ENCODE measurements at places on chromosomes 2 and 18.

GRCh38 chr2:19104503-19104902 is 253.9 kb downstream of the OSR1 start:
- no peaks in the 10 kb centered on the region for H3K4me1 ChIP-seq
- H3K36me3 ChIP-seq, result no peaks in the 10 kb centered on the region
- H3K27ac ChIP-seq, result no peak overlapping the region
- DNase-seq, result no peak
- no peak overlapping the region for H3K4me3 ChIP-seq
- no peaks in the 10 kb centered on the region for H3K27me3 ChIP-seq

DNA sequence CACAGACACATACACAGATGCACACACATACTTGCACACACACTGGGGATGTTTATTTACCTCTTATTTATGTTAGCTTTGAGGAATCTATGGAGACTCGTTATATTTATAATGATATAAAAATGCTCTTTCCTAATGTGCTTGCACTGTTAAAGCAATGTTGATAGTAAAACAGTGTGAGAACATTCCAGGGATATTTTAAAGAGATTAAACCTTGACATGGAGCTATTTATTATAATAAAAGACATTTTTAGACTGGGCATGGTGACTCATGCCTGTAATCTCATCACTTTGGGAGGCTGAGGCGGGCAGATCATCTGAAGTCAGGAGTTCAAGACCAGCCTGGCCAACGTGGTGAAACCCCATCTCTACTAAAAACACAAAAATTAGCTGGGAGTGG is 557.3 kb upstream of the ZNF804A start:
- H3K27me3 ChIP-seq, result no peaks in the 10 kb centered on the region
- H3K4me1 ChIP-seq, result no peaks in the 10 kb centered on the region
- no peaks in the 10 kb centered on the region for H3K36me3 ChIP-seq
- no peak overlapping the region for H3K4me3 ChIP-seq
- DNase-seq, result no peak
- H3K27ac ChIP-seq, result no peak overlapping the region

DNA sequence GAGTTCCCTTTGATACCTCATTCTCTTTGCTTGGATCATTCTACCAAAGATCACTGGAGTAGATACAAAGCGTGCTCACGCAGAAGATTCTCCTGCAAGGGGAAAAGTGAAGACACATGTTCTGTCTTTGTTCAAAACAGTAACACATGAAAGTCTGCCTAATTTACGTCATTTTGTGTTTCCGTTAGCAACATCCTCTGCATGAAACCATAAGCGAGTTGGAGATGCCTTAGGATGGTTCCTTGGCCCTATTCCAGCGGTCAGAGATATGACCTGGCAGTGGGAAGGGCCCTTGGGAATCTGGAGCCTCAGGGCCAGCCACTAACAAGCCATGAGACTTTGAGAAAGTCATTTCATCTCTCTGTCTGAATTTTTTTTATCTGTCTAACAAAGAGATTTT is 180.9 kb upstream of the TWIST2 start:
- no peak for DNase-seq
- H3K36me3 ChIP-seq, result peaks cover 3% of the 10 kb centered on the region
- H3K4me3 ChIP-seq, result no peak overlapping the region
- H3K4me1 ChIP-seq, result no peaks in the 10 kb centered on the region
- no peak overlapping the region for H3K27ac ChIP-seq
- no peaks in the 10 kb centered on the region for H3K27me3 ChIP-seq

DNA sequence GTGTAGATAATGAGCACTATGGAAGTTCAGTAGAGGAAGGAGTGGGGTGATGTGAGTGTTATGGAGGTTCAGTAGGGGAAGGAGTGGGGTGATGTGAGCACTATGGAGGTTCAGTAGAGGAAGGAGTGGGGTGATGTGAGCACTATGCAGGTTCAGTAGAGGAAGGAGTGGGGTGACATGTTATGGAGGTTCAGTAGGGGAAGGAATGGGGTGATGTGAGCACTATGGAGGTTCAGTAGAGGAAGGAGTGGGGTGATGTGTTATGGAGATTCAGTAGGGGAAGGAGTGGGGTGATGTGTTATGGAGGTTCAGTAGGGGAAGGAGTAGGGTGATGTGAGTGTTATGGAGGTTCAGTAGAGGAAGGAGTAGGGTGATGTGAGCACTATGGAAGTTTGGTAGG is 116.3 kb upstream of the SMAD7 start:
- 0 out of 2 replicates have a peak, but pooled peaks cover 12% of the 10 kb centered on the region for H3K4me1 ChIP-seq
- H3K4me3 ChIP-seq, result no peak overlapping the region
- H3K36me3 ChIP-seq, result no peaks in the 10 kb centered on the region
- no peak for DNase-seq

- H3K36me3 ChIP-seq, result no peaks in the 10 kb centered on the region
- DNase-seq, result no peak
- no peaks in the 10 kb centered on the region for H3K4me1 ChIP-seq
- H3K27me3 ChIP-seq, result no peaks in the 10 kb centered on the region
- no peak overlapping the region for H3K27ac ChIP-seq
Measured at GRCh38 chr18:42394238-42394637, 439.2 kb downstream of the PIK3C3 start.

- peaks cover under 1% of the 10 kb centered on the region for H3K27me3 ChIP-seq
- peak overlapping the region; percentile 76 for H3K27ac ChIP-seq
- peak; percentile 62 for DNase-seq
- peaks cover 19% of the 10 kb centered on the region for H3K4me1 ChIP-seq
Measured at GRCh38 chr2:231655894-231656293, 52.4 kb upstream of the PTMA start.

GRCh38 chr2:41320491-41320890 is 727.3 kb upstream of the PKDCC start:
- H3K4me3 ChIP-seq, result no peak overlapping the region
- no peak overlapping the region for H3K27ac ChIP-seq
- H3K36me3 ChIP-seq, result no peaks in the 10 kb centered on the region
- H3K4me1 ChIP-seq, result no peaks in the 10 kb centered on the region
- DNase-seq, result no peak

- H3K36me3 ChIP-seq, result no peaks in the 10 kb centered on the region
- no peak overlapping the region for H3K4me3 ChIP-seq
- no peak overlapping the region for H3K27ac ChIP-seq
Measured at GRCh38 chr18:79513381-79514081, 117.8 kb downstream of the NFATC1 start.

DNA sequence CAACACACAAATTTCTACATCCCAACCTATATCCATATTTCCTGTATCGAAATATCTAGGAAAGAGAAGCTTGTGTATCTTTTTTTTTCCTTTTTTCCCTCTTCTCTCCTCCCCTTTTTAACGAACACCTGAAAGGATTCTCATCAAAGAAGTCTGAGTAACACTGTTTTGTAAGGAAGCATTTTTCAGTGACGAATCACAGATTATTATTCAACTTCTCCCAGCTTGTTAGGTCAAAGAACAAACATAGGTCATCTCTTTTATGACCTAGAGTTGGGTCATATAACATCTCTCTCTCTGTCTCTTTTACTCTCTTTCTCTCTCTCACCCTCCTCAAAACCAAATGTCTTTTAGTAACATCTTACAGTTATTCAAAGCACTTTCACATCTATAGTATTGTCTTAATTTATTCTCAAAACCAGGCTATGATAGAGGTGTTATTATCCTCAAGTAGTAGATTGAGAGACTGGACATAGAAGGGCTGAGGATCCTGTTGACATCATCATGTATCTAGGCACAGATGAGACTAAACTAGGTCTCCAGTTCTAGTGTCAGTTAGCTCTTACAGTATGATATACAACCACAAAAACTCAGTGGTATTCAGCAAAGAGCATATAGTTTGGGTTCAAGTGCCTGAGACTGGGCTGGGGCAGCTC is 80.1 kb upstream of the SPOPL start:
- H3K36me3 ChIP-seq, result peaks cover 6% of the 10 kb centered on the region
- no peak for DNase-seq
- no peaks in the 10 kb centered on the region for H3K4me1 ChIP-seq
- H3K4me3 ChIP-seq, result no peak overlapping the region
- no peaks in the 10 kb centered on the region for H3K27me3 ChIP-seq
- H3K27ac ChIP-seq, result no peak overlapping the region

DNA sequence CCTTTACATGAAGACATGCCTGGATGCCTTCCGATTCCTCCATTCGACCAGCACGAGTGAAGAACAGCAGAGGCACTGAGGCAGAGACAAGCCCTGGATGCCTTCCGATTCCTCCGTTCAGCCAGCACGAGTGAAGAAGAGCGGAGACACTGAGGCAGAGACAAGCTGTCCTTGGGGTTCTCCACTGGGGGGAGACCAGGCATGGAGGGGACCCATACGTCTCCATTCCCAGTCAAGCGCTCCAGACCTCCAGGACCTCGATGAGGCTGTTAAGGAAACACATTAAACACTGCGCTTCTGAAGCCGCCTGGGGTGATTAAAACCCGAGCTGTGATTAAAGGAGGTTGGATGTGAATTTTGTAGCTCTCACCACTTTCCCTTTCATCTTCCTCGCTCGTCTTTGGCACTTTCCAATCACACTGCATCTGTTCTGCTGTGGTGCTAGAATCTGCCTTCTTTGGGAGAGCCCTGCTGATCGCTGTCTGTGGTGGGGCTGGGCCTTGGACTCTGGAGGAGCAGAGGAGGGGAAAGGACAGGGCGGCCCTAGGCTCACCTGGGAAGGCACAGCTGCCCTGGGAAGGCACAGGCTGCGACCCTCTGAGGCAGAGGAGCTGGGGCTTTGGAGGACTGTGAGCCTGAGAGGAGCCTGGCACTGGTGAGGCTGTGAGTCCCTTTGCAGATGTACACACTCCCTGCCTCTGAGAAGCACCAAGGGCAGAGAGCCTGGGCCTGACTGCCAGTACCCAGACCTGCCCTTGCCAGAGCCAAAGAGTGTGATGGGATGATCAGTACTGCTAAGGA is 463.1 kb upstream of the HS6ST1 start:
- H3K36me3 ChIP-seq, result no peaks in the 10 kb centered on the region
- H3K4me1 ChIP-seq, result peaks cover 5% of the 10 kb centered on the region
- no peak for DNase-seq
- no peaks in the 10 kb centered on the region for H3K27me3 ChIP-seq

- H3K36me3 ChIP-seq, result no peaks in the 10 kb centered on the region
- no peak overlapping the region for H3K27ac ChIP-seq
- H3K4me1 ChIP-seq, result peaks cover 4% of the 10 kb centered on the region
- no peak overlapping the region for H3K4me3 ChIP-seq
Measured at GRCh38 chr2:119245841-119246230, 22.2 kb downstream of the STEAP3 start.

GRCh38 chr18:48164116-48164515 is 233.7 kb upstream of the SMAD2 start:
- DNase-seq, result no peak
- H3K4me3 ChIP-seq, result no peak overlapping the region
- H3K27ac ChIP-seq, result no peak overlapping the region
- H3K36me3 ChIP-seq, result no peaks in the 10 kb centered on the region
- H3K27me3 ChIP-seq, result peaks cover 24% of the 10 kb centered on the region

GRCh38 chr2:237130562-237131421 is 45.1 kb downstream of the COPS8 start:
- H3K27me3 ChIP-seq, result no peaks in the 10 kb centered on the region
- no peak for DNase-seq
- no peaks in the 10 kb centered on the region for H3K36me3 ChIP-seq
- no peaks in the 10 kb centered on the region for H3K4me1 ChIP-seq
- no peak overlapping the region for H3K4me3 ChIP-seq

DNA sequence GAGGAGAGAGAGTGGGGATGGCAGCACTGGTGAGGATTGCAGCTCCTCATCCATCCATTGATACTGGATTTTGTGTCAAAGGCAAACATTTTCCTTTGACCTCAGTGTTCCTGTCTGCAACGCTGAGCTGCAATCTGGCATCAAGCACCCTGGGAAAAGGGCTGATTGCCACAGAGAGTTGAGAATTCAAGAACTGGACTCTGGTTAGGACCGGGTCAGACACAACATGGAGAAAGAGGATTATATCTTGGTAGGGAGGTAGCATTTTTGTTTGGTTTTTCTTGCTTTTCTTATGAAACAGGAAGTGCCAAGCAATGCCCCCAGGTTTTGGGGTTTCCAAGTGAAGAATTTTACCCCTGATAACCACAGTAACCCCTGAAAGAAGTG is 81.9 kb upstream of the PKDCC start:
- H3K27ac ChIP-seq, result no peak overlapping the region
- no peaks in the 10 kb centered on the region for H3K36me3 ChIP-seq
- no peaks in the 10 kb centered on the region for H3K27me3 ChIP-seq

GRCh38 chr2:228519561-228519960 is 338.1 kb upstream of the SPHKAP start:
- no peak overlapping the region for H3K27ac ChIP-seq
- no peaks in the 10 kb centered on the region for H3K36me3 ChIP-seq

GRCh38 chr2:227161947-227162346 is 2.1 kb downstream of the COL4A4 start:
- DNase-seq, result no peak
- H3K4me1 ChIP-seq, result peaks cover 17% of the 10 kb centered on the region
- peaks cover 29% of the 10 kb centered on the region for H3K27me3 ChIP-seq
- H3K4me3 ChIP-seq, result no peak overlapping the region
- no peaks in the 10 kb centered on the region for H3K36me3 ChIP-seq
- H3K27ac ChIP-seq, result no peak overlapping the region

DNA sequence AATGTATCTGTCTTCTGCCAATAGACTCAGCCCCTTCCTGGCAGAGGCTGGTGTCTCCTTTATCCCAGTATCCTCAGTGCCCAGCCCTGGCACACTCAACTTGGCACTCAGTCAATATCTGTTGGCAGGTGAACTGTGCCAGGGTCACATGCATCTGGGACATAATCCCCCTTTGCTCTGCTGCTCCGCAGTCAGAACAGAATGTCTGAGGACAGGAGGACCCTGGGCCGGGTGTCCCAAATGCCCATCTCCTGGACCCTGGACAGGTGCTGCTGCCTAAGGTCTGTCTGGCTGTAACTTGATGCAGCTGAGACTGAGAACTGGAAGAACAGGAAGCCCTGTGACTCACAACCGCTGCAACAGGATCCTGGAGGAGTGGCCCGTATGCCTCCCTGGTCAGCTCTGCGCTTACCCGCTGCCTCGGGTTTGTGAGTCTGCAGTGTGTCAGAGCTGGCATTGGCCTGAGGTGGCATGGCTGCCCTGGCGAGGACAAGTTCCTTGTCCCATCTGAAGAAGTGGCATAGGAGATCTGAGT is 11.4 kb downstream of the HK2 start:
- DNase-seq, result peak; percentile 58
- 0 out of 2 replicates have a peak overlapping the region, but pooled peaks have one; percentile 23 for H3K4me3 ChIP-seq
- H3K27me3 ChIP-seq, result no peaks in the 10 kb centered on the region

DNA sequence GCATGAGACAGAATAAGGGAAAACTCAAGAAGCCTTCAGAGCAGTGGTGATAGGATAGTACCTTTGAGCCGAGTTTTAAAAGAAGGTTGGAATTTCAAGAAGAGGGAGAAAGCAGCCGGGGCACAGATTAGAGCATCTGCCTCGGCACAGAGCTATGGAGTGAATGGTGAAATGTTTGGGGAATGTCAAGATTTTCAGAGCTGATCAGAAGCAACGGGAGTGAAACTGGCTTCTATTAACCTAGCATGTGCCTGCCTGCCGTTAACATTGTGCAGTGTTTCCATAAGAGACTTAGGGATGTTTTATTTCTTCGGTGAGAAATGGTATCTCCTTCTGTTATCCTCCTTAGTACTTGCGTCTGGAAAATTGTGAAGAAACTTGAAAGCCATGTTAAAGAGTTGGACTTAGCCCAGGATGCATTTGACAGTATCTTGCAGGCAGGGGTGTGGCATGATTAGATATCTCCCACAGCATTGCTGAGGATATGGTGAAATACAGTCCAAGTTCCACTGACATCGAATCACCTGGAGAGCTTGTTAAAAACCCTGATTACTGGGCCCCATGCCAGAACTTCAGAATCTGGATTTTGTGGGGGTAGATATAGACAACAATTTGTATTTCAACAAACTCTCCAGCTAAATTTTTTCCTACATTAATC is 96.8 kb upstream of the PPP1CB start:
- no peaks in the 10 kb centered on the region for H3K4me1 ChIP-seq
- no peaks in the 10 kb centered on the region for H3K27me3 ChIP-seq
- no peak for DNase-seq
- H3K36me3 ChIP-seq, result no peaks in the 10 kb centered on the region
- H3K27ac ChIP-seq, result no peak overlapping the region
- no peak overlapping the region for H3K4me3 ChIP-seq

Measured in GM23338 (cell line).